ENCODE measurements at places on chromosomes 1 and 21. TPM values are rescaled to one million over a fixed set of nuclear protein-coding genes. Genes with fewer than 3 reads are reported as not detected.

DNA sequence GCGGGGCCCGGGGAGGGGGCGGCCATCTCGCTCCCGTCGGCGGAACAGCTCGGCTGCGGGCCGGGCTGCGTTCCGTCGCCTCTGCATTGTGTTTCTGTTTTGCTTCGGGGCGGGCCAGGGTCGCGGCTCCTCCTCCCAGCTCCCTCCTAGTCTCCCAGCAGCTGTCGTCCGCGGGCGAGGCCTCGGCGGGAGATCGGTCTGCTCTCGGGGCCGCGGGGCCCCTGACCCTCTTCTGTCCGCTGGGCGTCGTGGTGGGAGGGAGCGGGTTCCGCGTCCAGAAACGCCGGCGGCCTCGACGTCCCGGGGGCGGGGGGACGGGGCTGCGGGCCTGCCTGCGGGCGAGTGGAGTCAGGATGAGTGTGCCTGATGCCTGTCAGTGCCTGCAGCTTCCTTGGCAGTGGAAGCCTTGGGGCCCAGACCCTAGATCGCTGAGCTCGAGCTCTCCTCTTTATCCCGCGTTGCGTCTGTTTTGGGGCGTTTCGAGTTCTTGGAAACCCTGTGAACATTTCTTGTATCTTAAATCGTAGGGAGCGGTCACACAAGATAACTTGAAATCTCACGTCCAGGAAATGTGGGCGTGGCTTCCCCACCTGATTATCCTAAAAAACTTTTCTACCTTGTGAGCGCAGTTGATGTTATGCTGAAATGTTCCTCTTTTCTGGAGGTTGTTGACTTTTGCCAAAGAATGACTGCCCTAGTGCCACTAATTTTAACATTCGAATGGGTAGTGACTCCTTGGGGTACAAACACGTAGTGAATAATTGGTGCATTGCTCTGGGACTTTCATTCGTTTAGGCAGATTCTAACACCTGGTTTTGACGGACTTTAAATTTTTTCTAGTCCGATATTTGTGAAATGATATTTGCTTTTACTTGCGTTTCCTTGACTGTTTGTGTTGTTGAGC, 676 bp downstream of the MORC3 start:
- H3K36me3 ChIP-seq, result peaks cover 29% of the 10 kb centered on the region
- DNase-seq, result peak; percentile 43
- peak overlapping the region; percentile 98 for H3K4me3 ChIP-seq
- peak overlapping the region; percentile 97 for H3K27ac ChIP-seq
- H3K4me1 ChIP-seq, result peaks cover 43% of the 10 kb centered on the region

Gene BMP8B
- total RNA-seq, result 0.26 TPM

Gene RNU1-3
- total RNA-seq, result 3,916 TPM

Gene TEX38
- not detected for total RNA-seq

GRCh38 chr1:245046769-245047168, 108.0 kb upstream of the KIF26B start:
- peaks cover under 1% of the 10 kb centered on the region for H3K27me3 ChIP-seq
- H3K27ac ChIP-seq, result no peak overlapping the region
- DNase-seq, result no peak
- no peak overlapping the region for H3K4me3 ChIP-seq
- peaks cover 8% of the 10 kb centered on the region for H3K4me1 ChIP-seq

Gene MYBPH
- total RNA-seq, result not detected

Gene FAM163A
- total RNA-seq, result not detected

Gene CHI3L2
- total RNA-seq, result 5.7 TPM

DNA sequence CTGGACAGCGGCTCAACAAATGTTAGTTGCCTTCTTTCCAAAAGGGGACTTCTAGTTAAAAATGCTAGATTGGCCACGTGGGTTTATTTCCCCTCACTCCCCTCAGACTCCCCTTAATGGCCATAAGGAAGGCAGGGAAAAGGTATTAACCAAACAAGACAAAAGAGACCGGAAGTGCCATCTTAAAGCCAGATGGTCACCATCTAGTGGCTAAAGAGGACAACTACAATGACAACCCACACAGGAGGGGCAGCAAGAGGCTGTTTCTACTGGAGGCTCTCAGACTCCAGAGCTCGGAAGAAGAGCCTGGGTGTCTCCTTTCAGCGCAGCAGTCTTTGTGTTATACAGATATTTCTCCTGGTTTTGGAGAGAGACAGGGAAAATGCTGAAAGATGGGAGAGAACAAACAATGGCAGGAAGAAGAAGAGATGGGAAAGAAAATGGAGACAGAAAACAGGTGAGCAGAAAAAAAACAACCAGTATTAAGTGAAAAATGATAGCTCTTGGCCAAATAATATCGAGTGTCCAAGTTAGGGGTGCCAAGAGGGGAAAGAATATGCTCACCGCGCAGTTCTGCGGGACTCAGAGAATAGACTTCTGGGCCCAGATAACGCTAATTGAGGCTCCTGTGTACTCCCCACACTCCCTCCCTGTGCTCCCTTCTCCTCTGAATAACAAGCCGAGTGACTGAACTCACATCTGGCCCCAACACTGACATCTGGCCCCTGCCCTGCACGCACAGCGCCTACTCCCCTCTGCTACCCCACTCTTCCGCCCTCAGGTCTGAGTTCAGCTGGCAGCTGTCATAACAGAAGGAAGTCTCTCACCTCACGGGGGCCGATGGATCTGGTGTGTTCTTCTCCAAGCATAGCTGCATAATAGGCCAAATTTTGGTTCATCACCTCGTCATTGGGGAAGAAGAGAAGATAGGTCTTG, 9.6 kb downstream of the P3H1 start:
- no peaks in the 10 kb centered on the region for H3K27me3 ChIP-seq
- peak overlapping the region; percentile 35 for H3K27ac ChIP-seq
- H3K4me3 ChIP-seq, result no peak overlapping the region
- no peak for DNase-seq

Gene ENTREP3
- 10.7 TPM for total RNA-seq

- H3K4me1 ChIP-seq, result peaks cover 71% of the 10 kb centered on the region
- no peaks in the 10 kb centered on the region for H3K27me3 ChIP-seq
Measured at GRCh38 chr1:211352985-211353515, 26.4 kb downstream of the TRAF5 start.

DNA sequence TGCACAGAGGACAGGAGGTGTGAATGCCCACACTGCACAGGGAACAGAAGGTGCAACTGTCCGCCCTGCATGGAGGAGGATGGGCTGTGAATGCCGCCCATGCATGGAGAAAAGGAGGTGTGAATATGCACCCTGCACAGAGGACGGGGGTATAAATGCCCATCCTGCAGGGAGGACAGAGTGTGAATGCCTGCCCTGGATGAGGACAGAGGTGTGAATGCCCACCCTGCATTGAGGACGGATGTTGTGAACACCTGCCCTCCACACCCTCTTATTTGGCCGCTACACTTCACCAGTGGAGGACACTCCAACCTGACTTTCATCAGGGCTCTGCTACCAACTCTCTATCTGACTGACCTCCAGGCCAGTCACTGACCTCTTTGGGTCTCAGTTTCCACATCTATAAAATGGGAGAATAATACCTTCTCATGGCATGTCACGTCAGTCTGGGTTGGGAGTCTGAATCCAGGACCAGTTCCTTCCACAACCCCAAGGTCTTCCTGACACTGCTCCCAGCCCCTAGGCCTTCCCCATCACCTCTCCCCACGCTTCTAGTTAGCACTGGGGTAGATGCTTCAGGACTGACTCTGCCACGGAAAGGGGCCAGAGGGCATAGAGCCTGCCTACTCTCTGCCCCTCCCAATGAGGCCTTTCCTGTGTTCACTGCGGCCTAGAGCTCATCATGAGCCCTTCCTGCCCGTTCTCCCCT, 28.4 kb downstream of the ZBTB17 start:
- peak overlapping the region; percentile 87 for H3K27ac ChIP-seq
- peaks cover 39% of the 10 kb centered on the region for H3K4me1 ChIP-seq
- no peaks in the 10 kb centered on the region for H3K36me3 ChIP-seq
- H3K27me3 ChIP-seq, result no peaks in the 10 kb centered on the region

DNA sequence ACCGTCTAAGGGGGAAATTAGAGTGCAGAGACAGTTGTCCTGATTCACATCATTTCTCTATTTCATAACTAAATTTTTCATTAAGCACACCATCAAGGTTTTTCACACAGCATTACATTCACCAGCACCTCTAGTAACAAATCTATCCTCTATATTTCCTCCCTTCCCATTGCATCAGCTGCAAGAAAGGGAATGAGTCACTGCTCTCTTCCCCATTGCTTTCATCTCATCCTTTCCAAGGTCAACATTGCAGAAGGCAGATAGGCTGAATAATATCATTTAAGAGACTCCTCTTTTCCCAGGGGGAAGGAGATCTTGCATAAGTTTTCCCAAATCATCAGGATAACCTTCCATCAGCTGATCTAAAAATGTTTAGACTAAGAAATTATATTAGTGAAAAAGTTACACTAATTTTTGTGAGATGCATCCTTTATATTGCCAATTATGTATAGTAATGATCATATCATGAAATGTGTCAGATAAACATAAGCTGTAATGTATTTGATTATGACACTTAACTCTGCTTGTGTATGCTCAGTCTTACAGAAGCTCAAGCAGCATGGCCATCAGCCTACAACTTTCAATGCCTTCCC, 4.3 kb downstream of the INTS7 start:
- no peak for DNase-seq
- H3K4me1 ChIP-seq, result peaks cover 57% of the 10 kb centered on the region
- H3K36me3 ChIP-seq, result peaks cover 3% of the 10 kb centered on the region
- H3K27ac ChIP-seq, result no peak overlapping the region
- no peak overlapping the region for H3K4me3 ChIP-seq

Gene GBP3
- total RNA-seq, result 31.6 TPM

DNA sequence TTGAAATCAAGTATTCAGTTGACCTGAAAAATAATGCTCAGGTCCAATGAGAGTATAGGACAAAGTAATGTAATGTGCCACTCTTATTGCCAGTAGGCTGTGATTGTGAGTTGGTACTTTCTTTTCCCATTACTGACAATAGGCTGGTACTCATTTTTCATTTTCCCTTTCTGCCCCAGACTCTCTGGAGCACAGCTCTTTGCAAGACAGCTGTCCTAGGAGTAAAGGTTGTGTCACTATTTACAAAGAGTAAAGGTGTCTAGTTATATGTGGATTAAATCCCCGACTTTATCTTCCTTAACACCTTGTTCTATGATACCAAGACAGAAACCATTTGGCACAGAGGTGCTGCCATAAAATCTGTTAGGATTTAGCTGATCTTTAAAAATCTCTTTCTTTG, 32.3 kb upstream of the RASAL2 start:
- H3K27me3 ChIP-seq, result peaks cover 5% of the 10 kb centered on the region
- DNase-seq, result no peak
- no peak overlapping the region for H3K4me3 ChIP-seq
- peaks cover 2% of the 10 kb centered on the region for H3K4me1 ChIP-seq

- peaks cover 3% of the 10 kb centered on the region for H3K27me3 ChIP-seq
- H3K27ac ChIP-seq, result peak overlapping the region; percentile 7
- DNase-seq, result no peak
- H3K36me3 ChIP-seq, result no peaks in the 10 kb centered on the region
Measured at GRCh38 chr1:33074193-33074945, 6.6 kb upstream of the AZIN2 start.

DNA sequence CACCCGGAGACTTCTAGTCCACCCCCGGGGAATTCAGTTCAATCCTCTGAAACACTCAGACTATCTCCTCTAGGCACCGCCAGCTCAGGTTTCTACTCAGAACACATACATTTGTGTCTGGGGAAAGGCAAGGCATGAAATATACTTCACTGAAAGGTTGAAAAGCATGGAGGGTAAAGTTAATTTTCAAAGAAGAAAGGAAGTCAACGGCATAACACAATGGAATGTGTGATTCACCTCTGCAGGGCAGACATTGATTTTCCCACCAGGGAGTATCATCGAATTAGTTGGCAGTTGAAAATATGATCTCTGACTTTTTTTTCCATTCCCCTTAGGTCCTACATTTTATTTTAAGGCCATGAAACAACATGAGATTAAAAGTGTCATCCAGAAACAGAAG, 669.4 kb downstream of the SMYD3 start:
- no peak overlapping the region for H3K4me3 ChIP-seq
- peaks cover 34% of the 10 kb centered on the region for H3K36me3 ChIP-seq
- no peaks in the 10 kb centered on the region for H3K27me3 ChIP-seq
- no peak for DNase-seq

Gene USH2A
- not detected for total RNA-seq

Gene SH3BGR
- total RNA-seq, result 3.5 TPM

Gene FCRLB
- total RNA-seq, result 1.2 TPM

DNA sequence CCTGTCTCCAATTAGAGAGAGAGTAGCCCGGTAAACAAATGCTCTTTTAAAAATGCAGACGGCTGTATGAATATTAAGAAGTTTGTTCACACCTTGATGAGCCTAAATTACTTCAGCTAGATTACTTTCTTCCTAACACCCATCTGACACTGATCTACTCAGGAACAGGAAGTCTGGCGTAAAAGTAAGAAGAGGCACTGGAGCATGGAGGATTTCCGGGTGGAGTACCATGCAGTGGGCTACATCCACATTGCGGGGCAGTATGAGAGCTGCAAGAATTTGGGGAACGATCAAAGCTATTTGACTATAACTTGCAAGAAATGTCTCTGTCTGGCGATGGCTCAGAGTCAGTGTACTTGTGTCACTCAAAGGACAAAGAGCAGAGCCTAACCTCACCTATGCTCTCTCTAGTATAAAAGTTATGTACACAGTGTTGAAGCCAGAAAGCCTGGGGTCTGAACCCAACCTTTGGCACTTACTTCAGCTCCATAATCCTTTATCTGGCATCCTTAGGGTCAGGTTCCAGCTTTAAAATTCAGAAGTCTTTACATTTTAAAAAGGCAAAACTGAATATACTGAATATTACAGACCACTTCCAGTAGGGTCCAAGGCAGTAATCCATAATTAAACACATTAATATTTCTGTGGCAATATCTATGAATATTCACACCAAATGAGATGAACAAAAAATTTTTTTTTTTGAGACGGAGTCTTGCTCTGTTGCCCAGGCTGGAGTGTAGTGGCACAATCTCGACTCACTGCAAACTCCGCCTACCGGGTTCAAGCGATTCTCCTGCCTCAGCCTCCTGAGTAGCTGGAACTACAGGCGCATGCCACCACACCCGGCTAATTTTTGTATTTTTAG, 7.9 kb upstream of the GNPAT start:
- H3K4me1 ChIP-seq, result peaks cover 66% of the 10 kb centered on the region
- H3K27ac ChIP-seq, result no peak overlapping the region
- H3K4me3 ChIP-seq, result no peak overlapping the region
- H3K36me3 ChIP-seq, result no peaks in the 10 kb centered on the region

DNA sequence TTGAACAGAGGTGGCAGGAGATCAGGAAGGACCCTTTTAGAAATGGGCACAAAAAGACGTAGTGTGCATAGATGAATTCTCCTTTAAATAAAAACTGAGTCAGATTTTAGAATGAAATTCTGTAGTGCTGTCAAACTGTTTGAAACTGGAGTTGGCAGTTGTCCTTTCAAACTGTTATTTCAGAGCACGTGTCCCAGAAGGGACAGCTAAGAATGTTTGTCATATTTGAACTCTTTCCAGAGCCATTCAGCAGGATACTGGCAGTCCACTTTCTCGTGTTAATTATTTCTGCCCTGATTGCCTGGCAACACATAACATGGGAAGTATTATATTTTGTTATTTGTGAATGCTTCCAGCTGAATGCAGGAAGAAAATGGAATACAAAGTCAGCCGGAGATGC, 212.3 kb upstream of the DPYD start:
- peaks cover 4% of the 10 kb centered on the region for H3K27me3 ChIP-seq
- DNase-seq, result no peak
- H3K4me3 ChIP-seq, result no peak overlapping the region
- H3K36me3 ChIP-seq, result no peaks in the 10 kb centered on the region

GRCh38 chr1:48684381-48684780, 92.3 kb downstream of the BEND5 start:
- no peak overlapping the region for H3K4me3 ChIP-seq
- no peaks in the 10 kb centered on the region for H3K4me1 ChIP-seq
- H3K27ac ChIP-seq, result no peak overlapping the region
- DNase-seq, result no peak
- no peaks in the 10 kb centered on the region for H3K36me3 ChIP-seq

Gene PTPRC
- total RNA-seq, result 970 TPM

- no peak overlapping the region for H3K4me3 ChIP-seq
- no peaks in the 10 kb centered on the region for H3K36me3 ChIP-seq
- no peak for DNase-seq
- no peaks in the 10 kb centered on the region for H3K27me3 ChIP-seq
- peaks cover 38% of the 10 kb centered on the region for H3K4me1 ChIP-seq
Measured at GRCh38 chr21:45291613-45292398, 4.1 kb upstream of the POFUT2 start.

Measured in naive thymus-derived CD8-positive, alpha-beta T cell (primary cell).